T-helper 9 cell (primary cell): ENCODE measurements at places on chromosomes 5 and 9.

- no peak for DNase-seq
Measured at GRCh38 chr9:90851444-90851843, 49.8 kb downstream of the SYK start.

DNA sequence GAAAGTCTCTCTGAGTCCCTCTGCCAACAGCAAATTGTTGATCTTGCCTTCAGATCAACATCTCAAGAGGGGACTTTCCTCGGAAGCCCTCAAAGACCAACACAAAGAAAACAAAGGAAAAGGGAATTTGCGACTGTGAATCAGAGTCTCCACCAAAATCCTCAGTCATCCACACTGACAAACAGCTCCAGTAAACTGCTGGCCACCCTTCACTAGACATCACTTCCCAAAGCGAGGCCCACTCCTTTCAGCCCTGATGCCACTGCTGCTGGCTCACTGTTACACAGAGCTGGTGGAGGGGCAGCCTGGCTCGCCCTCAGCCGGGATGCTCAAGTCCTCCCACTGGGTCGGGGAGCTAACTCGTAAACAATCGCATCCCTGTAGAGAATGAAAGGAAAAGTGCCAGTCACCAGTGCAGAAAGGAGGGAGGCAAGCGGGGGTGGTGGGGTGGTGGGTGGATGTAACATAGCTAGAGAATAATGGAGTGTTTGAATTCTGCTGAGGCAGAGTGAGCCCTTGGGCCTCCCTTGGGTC lies 1.3 kb downstream of the FGF1 start:
- DNase-seq, result no peak

- DNase-seq, result no peak
Measured at GRCh38 chr5:158992037-158992740, 107.5 kb downstream of the EBF1 start.

DNA sequence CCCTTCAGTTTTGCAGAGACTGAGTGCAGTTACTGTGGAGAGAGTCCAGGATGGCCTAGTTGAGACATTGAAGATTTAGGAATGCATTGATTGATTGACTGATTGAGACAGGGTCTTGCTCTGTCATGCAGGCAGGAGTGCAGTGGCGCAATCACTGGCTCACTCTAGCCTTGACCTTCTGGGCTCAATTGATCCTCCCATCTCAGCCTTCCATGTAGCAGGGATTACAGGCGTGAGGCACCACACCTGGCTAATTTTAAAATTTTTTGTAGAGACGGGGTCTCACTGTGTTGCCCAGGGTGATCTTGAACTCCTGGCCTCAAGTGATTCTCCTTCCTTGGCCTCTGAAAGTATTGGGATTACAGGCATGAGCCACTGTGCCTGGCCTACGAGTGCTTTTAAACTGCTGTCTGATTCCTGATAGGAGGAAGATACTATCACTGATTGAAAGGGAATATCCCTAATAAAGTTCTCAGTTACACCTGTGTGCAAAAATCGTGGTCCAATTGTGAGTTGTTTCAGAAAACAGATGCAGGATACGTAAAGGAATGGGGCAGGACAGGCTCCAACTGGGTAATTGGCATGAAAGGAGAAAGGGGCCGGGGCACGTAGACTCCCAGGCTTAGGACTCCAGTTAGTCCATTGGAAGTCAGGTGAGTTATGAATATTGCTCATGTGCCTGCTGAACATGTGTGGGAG lies 87.5 kb downstream of the KDM4C start:
- no peak for DNase-seq

GRCh38 chr5:96054311-96055030 lies 92.8 kb upstream of the ELL2 start:
- DNase-seq, result no peak

DNA sequence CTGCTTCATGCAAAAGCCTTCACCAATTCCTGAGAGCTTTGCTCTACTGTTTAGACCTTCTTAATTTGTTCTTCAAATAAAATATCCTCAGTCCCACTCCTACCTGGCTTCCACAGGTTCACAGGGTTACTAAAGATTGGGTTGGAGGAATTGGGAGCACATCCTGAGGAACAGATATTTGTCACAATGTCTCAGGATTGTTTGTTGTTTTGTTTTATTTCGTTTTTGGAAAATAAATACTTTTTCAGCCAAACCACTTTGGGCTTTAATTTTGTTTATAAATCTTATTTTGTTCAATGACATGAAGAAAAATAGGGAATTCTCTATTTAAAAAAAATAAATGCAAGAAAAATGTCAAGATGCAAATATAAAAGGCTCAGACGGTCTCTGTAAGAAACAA lies 249.0 kb downstream of the MEF2C start:
- no peak for DNase-seq

- no peak for DNase-seq
Measured at GRCh38 chr5:81429985-81430384, 36.1 kb upstream of the ACOT12 start.

DNA sequence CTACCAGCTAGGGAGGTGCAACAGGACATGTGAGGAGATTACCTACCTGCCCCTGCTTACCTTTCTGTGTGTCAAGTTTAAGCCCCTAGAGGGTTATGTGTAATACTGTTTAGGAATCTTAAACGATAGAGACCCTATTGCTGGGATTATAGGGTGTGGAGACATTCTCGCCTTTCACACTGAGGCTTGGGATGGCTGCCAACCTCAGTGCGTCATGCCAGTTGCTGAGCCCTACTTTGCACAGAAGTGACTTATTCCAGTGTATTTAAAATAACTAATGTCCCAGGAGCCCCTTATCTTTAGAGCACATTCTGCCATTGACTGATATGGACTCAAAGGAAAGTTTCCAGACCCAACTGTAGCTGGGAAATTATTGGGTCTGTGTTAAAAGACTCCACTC lies 76.6 kb upstream of the XPA start:
- no peak for DNase-seq

- no peak for DNase-seq
Measured at GRCh38 chr5:80041527-80041926, 6.4 kb downstream of the THBS4 start.

- DNase-seq, result no peak
Measured at GRCh38 chr9:88429595-88430430, 41.6 kb downstream of the SPIN1 start.

DNA sequence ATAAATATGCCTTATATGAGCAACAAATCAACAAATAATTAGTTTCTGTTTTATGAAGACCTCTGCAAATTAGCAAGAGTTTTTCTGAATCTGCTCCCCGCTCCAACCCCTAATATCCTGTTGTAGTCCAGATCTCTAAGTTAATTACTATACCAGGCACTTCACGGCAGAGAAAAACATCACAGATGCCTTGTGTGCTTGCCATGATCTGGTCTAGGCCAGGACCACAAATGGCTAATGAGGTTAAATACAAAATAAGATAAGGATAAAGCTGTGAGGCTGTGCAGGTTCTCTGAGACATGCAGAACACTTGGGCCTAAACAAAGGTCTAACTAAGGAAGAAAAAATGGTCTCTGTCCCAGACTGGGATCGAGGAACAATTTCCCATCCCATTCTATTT lies 150.8 kb downstream of the SLIT3 start:
- no peak for DNase-seq

DNA sequence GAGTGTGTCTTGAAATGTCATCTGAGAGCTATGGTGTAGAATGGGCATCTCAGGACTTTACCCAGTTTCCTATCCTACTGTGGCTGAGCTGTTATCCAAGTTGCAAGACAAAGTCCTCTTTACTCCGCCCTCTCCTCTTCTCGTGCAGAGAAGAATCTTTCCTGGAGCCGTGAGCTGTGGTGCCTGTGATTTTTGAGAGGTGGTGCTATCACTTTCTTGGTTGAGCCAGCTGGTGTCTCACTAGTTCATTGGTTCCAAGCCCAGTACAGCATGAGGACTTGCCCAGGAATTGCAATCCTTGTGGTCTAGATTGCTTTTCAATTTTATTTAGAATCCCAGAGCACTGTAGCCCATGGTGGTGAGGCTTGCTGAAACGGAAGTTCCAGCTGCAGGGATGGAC lies 2300.3 kb downstream of the MAT2B start:
- no peak for DNase-seq

DNA sequence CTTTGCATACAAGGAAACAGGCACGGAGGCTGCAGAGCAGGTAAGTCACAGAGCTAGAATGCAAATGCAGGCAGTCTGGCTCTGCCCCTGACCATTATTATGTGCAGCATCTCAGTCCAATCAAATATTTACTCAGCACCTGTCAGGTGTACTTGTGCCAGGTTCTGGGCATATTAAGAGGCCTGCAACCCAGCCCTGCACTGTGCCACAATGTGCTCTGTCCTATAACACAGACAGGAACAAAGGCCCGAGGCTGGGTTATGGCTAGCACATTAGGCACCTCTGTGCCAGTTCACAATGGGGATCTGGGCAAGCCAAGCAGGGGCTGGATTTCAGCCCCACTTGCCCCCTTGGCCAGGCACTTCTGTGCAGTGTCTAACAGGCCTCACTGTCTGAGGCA lies 14.0 kb downstream of the ARL15 start:
- no peak for DNase-seq

GRCh38 chr5:53080271-53080670 lies 29.3 kb downstream of the MOCS2 start:
- no peak for DNase-seq

DNA sequence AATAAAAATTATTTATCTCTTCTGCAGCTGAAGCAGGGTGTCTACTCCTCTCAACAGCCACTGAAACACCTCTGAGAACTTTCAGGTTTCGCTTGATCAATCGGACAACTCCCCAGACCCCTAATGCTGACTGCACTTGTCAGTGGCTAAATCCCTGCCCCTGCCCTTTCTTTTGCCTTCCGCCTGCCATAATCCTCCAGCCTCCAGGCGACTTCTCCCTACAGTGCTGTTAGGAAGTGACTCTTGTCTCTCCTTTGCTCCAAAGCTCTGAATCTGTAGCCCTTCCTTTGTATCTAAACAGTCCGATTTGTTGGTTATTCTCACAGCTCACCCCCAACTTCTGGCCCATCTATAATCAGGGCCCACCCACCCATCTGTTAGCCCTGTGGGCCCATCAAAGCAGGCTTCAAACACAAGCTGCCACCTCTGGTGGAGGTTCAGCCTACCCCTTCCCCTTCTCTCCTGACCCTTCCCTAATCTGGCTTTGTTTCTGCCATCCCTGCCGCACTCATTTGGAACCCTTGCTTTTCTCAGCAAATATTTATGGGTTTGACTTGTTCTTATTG lies 53.7 kb upstream of the IFNK start:
- no peak for DNase-seq

GRCh38 chr9:21455320-21455719 lies 15.1 kb downstream of the IFNA1 start:
- no peak for DNase-seq

- DNase-seq, result no peak
Measured at GRCh38 chr5:12460493-12461261, 556.4 kb upstream of the CTNND2 start.

- no peak for DNase-seq
Measured at GRCh38 chr5:114339108-114339507, 22.8 kb upstream of the KCNN2 start.

- DNase-seq, result no peak
Measured at GRCh38 chr9:8074713-8075286, 275.2 kb upstream of the DMAC1 start.

- no peak for DNase-seq
Measured at GRCh38 chr5:27472871-27473270, 434.5 kb upstream of the CDH9 start.

- no peak for DNase-seq
Measured at GRCh38 chr5:114467171-114467570, 105.3 kb downstream of the KCNN2 start.

GRCh38 chr5:149452665-149453617 lies 73.8 kb upstream of the IL17B start:
- no peak for DNase-seq

GRCh38 chr9:77449240-77450084 lies 198.7 kb downstream of the GNA14 start:
- DNase-seq, result no peak

DNA sequence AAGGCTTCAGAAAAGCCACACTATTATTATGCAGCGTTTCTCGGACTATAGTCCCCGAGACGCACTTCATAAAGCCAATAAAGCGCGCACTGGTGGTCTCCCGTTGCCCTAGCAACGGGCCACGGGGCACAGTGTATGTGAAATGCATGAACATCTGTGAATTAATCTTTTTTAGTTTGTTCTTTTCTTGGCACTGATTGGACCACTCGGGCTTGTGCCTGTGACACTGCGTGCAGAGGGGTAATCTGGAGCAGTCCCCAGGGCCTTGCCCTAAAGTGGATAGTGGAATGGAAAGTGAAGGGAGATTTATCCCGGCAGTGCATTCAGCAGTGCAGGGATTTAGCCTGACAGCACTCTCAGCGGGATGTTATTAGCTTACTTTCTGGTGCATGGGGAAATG lies 92.1 kb downstream of the TLE4 start:
- no peak for DNase-seq

DNA sequence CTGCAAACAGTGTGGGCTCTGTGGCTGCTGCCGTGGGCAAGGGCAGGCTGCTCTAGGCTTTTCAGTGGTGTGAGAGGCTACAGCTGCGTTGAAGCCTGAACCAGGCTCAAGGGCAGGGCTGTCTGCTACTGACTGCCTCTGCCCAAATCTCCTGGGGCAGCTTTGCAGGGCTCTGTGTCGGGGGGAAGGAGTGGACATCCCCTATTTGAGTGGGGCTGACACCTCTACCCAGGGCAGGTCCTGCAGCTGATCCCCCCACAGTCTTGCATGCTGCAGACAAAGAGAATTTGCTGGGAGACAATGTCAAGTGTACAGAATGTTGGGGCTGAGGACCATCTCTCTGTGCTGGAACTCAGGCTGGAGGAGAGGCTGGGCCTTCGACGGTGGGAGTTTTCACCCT lies 240.2 kb downstream of the PBX3 start:
- no peak for DNase-seq

GRCh38 chr5:61030163-61030482 lies 85.1 kb downstream of the NDUFAF2 start:
- no peak for DNase-seq

DNA sequence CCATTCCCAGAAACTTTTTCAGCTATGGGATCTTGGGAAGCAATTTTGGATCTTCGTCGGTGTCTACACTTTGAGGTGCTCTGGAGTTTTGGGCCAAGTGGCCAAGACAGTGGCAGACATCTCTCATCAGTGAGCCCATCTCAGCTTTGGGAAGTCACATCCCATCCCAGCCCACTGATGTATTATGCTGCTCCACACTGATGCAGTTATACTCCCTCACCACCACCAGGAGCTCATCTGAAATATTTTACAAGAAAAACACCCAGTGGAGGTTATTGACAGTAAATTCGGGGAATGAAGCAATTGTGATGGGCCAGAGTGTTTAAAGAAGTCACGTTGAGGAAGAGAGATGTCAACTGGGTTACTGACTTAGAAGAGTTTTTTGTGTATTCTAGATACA lies 378.0 kb downstream of the KDM4C start:
- no peak for DNase-seq

- DNase-seq, result no peak
Measured at GRCh38 chr5:16593013-16593412, 23.8 kb downstream of the RETREG1 start.

GRCh38 chr5:179114756-179115155 lies 54.6 kb downstream of the ZNF354C start:
- no peak for DNase-seq

DNA sequence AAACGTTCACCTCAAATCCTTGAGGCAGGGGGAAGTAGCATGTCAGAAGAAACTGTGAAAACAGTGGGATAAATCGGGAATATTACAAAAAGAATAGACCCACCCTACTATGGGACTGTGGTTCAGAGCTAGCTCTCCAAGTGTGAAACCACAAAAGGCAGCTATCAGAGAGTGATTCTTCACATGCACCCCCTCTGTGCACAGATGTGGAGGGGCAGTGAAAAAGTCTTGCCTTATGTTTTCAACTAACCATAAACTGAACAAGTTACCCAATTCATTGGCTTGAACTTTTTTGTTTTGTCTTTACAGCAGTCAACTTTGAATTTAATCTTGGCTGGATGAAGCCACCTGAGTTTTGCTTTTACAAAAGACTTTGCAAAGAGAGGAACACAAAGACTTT lies 98.8 kb upstream of the NR4A3 start:
- DNase-seq, result no peak
